ENCODE measurements at places on chromosomes 16 and 17.

DNA sequence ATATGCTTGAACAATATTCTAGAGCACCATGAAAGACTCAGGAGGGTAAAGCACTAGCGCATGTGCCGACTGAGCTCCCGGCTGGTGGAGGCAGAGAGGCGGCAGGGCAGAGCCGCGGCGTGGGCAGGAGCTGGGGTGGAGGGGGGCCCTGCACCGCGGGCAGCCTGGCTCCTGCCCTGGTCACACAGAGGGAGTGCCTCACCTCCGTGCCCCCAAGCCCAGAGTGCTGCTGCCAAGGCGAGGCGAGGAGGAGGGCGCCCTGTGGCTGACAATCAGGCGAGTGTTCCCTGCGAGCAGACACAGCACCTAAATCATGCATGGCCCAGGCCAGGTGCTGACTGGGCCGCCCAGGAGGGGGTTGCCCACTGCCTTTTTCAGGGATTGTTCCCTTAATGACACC, 105.8 kb upstream of the TNRC6C start:
- no peak for DNase-seq

DNA sequence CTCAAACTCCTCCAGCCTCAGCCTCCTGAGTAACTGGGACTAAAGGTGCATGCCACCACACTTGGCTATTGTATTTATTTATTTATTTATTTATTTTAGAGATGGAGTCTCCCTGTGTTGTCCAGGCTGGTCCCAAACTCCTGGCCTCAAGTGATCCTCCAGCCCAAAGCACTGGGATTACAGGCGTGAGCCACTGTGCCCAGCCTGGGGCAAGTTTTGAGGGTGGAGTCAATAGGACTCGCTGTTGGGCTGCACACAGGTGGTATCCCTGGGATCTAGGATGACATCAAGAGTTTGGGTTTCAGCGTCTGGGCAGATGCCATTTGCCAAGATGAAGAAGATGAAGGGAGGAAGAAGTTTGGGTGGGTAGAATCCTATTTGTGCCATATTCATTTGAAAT, 213.9 kb downstream of the GSG1L start:
- no peak for DNase-seq

- DNase-seq = no peak
Observed at GRCh38 chr16:89102041-89102471, 8.4 kb downstream of the ACSF3 start.

- DNase-seq = no peak
Observed at GRCh38 chr17:39812466-39812865, 51.6 kb downstream of the IKZF3 start.

- no peak for DNase-seq
Observed at GRCh38 chr16:1444730-1445517, 568 bp upstream of the CCDC154 start.

DNA sequence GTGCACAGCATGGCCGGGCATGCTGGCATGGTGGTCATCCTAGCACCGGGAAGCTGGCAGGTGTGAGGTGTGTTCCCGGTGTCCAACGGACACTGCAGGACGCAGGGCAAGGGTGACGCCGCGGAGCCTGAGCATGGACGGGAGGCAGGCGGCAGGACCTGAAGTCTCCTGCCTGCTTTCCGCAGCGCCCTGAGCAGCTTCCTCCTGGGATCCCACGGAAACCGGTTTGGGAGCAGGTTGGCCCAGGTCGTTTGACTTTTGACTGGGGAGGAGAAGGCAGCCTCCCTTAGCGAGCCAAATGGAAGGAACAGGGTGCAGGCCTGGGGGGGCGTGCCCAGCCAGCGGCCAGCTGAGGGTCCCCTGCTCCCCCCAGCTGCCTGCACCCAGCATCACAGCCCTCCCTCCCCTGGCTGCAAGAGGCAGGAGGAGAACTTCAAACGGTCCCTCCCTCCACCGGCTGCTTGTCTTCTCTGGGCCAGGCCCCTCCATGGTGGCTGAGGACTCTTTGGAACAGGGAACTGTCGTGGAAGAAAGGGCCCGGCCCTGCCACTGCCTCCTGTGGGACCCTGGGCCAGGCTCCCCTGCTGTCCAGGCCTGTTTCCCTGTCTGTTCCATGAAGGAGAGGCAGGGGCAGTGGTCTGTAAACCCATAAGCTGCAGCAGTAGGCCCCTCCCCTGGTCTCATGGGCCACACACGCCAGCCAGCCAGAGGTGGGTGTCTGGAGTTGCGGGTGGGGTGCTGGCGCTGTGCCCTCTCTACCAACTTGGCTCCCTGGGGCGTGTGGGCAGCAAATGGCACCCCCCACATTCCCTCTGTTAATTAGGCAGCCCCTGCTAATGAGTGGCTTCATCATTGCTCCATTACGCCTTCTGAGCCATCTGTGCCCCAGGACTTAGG, 7.8 kb upstream of the ADGRG1 start:
- no peak for DNase-seq

- DNase-seq = no peak
Observed at GRCh38 chr16:57677622-57678369, 9.7 kb downstream of the ADGRG3 start.

DNA sequence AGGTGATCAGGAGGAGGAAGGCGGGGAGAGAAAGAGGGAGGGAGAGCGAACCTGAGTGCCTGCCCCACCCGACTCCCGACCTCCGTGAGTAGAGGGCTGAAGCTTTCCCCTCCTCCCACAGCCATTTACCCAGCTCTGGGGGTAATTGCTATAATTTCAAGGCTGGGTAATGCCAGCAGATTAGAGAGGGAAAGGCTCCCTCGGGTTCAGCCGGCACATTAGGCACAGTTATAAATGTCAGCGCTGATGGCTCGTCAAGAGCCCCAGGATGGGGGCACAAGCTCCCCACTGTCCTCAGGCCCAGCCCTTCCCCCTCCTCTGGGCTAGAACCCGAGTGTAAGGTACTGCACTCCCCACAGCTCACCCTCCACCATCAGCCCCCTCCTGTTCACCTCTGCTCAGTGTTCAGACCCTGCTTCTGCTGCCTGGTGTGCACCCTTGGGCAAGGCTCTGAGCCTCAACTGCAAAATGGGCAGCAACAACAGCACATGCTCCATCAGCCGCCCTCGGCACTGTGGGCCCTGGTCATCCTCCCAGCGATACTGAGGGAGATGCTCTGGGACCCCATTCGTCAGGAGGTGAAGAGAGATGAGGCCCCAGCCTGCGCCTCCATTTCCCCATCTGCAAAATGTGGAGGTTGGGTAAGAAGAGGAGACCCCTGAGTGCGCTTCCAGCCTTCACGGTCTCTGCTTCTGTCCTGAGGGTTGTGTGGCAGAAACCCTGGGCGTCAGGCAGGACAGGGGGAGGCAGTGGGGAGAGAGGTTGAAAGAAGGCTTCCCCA, 77.2 kb downstream of the NT5M start:
- no peak for DNase-seq

GRCh38 chr17:18224387-18225120, 881 bp upstream of the LLGL1 start:
- DNase-seq = no peak

DNA sequence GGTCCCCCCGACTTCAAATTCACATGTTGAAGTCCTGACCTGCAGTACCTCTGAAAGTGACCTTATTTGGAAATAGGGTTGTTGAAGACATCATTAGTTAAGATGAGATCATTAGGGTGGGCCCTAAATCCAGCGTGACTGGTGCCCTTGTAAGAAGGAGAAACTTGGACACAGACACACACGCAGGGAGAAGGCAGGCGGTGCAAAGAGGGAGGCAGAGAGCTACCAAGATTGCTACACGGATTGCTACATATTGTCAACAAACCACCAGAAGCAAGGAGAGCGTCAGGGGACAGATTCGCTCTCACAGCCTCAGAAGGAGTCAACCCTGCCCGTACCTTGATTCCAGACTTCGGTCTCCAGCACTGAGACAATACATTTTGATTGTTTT, 6.8 kb upstream of the WBP2 start:
- DNase-seq = no peak

- DNase-seq = no peak
Observed at GRCh38 chr17:1683459-1683858, 1.2 kb downstream of the PRPF8 start.

GRCh38 chr16:5852151-5852550, 754.6 kb upstream of the EEF2KMT start:
- DNase-seq = no peak

- no peak for DNase-seq
Observed at GRCh38 chr17:34248511-34249024, 6.5 kb upstream of the CCL2 start.

DNA sequence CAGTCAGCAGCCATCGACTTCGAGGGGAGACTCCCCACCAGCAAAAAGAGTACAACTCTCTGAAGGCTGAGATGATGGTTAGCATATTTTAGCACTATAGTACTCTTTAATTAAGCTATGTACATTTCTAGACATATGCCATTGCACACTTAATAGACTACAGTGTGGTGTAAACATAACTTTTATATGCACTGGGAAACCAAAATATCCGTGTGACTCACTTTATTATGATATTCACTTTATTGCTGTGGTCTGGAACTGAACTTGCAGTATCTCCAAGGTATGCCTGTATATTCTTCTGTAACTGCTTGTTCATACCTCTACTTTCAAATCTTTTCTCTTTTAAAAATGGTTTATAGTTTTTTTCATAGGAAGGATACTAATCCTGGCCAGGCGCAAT, 11.0 kb upstream of the NXPH3 start:
- no peak for DNase-seq

GRCh38 chr17:36212966-36213365, 2.1 kb downstream of the CCL4L2 start:
- no peak for DNase-seq

DNA sequence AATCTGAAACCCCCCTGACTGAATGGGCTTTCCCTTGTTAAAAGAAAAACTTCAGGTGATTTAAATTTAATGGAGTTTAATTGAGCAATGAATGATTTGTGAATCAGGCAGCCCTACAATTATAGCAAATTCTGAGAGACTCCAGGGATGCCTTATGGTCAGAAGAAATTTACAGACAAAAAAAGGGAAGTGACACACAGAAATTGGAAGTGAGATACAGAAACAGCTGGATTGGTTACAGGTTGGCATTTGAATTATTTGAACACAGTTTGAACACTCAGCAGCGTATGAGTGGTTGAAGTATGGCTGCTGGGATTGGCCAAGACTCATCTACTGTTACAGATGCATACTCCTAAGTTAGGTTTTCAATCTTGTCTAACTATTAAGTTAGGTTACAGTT, 19.0 kb upstream of the CPHXL start:
- no peak for DNase-seq

DNA sequence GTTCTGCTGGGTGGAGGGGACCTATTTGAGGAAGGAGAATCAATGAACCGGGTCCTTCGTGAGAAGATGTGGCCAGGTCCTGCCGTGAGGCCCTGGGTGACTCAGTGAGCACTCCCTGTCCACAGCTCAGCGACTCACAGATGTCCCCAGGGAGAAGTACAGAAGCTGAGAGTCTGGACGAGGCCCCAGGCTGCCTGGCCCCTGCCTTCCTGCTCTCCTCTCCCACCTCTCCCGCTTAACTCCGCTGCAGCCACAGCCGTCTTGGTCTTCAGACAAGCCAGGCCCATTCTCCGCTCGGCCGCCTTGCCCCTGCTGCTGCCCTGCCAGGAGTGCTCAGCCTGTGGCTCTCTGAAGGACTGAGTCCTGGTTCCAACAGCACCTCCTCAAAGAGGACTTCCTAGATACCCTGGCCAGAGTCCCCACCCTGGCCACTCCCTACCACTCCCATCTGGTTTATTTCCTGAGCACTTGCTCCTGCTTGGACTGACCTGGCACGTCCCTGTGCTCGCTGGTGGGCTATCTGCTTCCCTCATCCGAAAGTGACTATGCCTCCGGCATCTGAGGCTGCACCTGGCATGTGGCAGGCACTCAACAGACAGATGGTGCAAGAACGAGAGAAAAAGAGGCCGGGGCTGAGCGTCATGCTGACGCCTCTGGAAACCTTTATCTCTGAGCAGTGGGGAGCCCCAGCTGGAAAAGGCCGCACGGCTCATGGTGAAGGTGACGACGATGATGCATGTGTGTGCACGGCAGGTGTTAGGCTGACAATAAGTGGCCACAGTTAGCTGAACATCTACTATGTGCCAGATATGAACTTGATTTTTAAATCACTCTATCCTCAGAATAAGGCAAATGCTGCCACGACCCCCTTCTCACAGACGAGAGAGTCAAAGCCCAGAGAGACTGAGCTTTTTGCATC, 9.2 kb upstream of the TNFRSF13B start:
- no peak for DNase-seq

- no peak for DNase-seq
Observed at GRCh38 chr17:20920815-20921199, 122.0 kb downstream of the USP22 start.

GRCh38 chr16:25140459-25140858, 28.9 kb downstream of the LCMT1 start:
- no peak for DNase-seq

GRCh38 chr17:82638183-82638773, 10.0 kb downstream of the WDR45B start:
- no peak for DNase-seq

DNA sequence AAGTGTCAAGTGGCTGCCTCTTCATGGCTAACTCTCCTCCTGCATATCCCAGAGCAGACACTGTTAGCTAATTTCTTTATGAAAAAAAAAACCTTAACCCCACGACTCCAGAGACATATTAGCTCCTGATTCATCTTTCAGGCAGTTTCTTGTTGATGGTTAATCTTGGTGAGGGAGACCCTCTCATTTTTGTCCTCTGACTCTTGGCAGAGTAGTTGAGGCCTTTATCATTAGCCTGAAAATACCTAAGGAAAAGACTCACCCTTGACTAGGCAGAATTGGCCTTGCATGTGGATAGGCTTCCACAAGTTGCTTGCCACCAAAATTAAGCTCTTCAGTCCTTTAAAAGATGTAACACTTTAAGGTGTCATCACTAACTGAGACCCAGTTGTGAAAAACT, 4.0 kb downstream of the CRYBA1 start:
- no peak for DNase-seq

GRCh38 chr17:1611715-1612114, 16.9 kb downstream of the SLC43A2 start:
- no peak for DNase-seq

DNA sequence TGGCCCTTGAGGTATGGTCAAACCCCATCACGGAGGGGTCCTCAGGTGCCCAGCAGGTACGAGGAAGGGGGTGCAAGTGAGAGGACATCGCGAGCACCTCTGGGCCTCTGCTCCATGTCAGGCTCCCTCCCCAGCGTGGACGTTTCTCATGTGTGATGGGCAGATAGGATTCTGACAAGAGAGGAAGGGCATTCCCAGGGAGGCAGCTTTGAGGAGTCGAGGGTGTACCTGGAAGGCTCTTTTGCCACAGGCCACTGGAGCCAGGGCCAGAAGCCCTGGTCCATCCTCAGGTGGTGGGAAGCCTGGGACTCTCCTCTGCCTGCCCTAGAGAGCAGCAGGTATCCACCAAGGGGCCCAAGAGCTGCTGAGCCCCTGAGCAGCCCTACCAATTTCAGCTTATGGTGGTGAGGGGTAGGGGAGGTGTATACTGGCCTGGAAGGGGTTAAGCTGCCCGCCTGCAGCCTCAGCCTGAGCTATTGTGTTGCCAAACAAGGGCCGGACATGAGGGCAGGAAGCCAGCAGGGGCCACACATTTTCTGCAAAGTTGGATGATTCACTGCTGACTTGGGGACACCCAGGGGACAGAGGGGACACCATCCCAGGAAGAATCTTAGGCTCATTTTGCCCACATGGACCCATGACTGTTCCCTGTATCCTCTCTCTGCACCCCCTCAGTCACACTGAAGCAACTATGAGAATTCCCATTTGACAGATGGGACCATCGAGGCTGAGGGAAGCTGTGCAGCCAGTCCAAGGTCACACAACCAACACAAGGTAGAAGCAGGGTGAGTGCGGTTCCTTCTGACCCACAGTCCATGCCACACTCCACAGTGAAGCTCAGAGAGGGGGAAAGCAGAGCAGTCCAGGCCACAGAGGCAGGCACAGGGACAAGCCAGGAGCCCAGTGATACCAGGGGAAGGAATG, 1.7 kb downstream of the CDH5 start:
- no peak for DNase-seq

All from activated T-cell treated with anti-CD3 and anti-CD28 coated beads for 4 hours (primary cell).